Sigmoid colon (tissue), 7 donors: ENCODE measurements at places on chromosomes 1 and 21. TPM values are rescaled to one million over a fixed set of nuclear protein-coding genes. Genes with fewer than 3 reads are reported as not detected.

The CTSK gene
- total RNA-seq = 33.5 TPM

The LYPD8 gene
- 1.1 TPM for total RNA-seq

The SPRR3 gene
- total RNA-seq = not detected

The S100A14 gene
- total RNA-seq = 1.8 TPM

The ZNF687 gene
- 17.6 TPM for total RNA-seq

The OR14A2 gene
- total RNA-seq = not detected

The AMY1B gene
- total RNA-seq = not detected

The CFAP74 gene
- 0.27 TPM for total RNA-seq

The GALNT2 gene
- 37.1 TPM for total RNA-seq

The MASP2 gene
- total RNA-seq = not detected

The CFHR3 gene
- total RNA-seq = 0.36 TPM

The ZNF691 gene
- 8.3 TPM for total RNA-seq

The GUCA2A gene
- total RNA-seq = not detected

The THRAP3 gene
- 77.8 TPM for total RNA-seq

The SLX9 gene
- total RNA-seq = 18.3 TPM

The S100A12 gene
- total RNA-seq = not detected

The RBM11 gene
- 2.3 TPM for total RNA-seq

The S100A2 gene
- 1.8 TPM for total RNA-seq

The HHIPL2 gene
- total RNA-seq = not detected

The HSF2BP gene
- 0.81 TPM for total RNA-seq

The FCMR gene
- 0.49 TPM for total RNA-seq

The MARK1 gene
- total RNA-seq = 15.0 TPM

The CFAP141 gene
- total RNA-seq = not detected

The FGR gene
- 6.9 TPM for total RNA-seq

The SUSD4 gene
- total RNA-seq = 0.82 TPM

The MROH7 gene
- 20.0 TPM for total RNA-seq

The TFF2 gene
- not detected for total RNA-seq

The CHD5 gene
- total RNA-seq = 1.4 TPM

The C1orf53 gene
- total RNA-seq = 2.9 TPM

The TNNT2 gene
- not detected for total RNA-seq

The FCGR1A gene
- 5.8 TPM for total RNA-seq

The LRRC8B gene
- 6.4 TPM for total RNA-seq

The IGSF3 gene
- 5.3 TPM for total RNA-seq

The PCP4 gene
- total RNA-seq = 188 TPM

The TTC24 gene
- total RNA-seq = not detected

The PM20D1 gene
- 0.36 TPM for total RNA-seq

The COL8A2 gene
- total RNA-seq = 4.8 TPM

The TIE1 gene
- 33.8 TPM for total RNA-seq

The KLF18 gene
- not detected for total RNA-seq

The SPRR2F gene
- not detected for total RNA-seq

The SMAP2 gene
- total RNA-seq = 20.5 TPM

The AADACL4 gene
- total RNA-seq = not detected

The TAS1R2 gene
- total RNA-seq = not detected

The DISC1 gene
- 14.1 TPM for total RNA-seq

The CRYZL1 gene
- 65.2 TPM for total RNA-seq

The TMEM269 gene
- total RNA-seq = not detected

The GCSAML gene
- 1.4 TPM for total RNA-seq

The SPRR2A gene
- not detected for total RNA-seq

The PLA2G2F gene
- not detected for total RNA-seq

The RGS1 gene
- 109 TPM for total RNA-seq

The LGR6 gene
- not detected for total RNA-seq
